ENCODE measurements at places on chromosomes 2 and 18.
A peak's percentile ranks its signal among the peaks of the same experiment; 100 is the strongest.

GRCh38 chr2:190831941-190832340, 48.7 kb upstream of the GLS start:
- DNase-seq = no peak

GRCh38 chr18:35577045-35577848, 4.3 kb upstream of the GALNT1 start:
- no peak for DNase-seq

- peak; percentile 22 for DNase-seq
Observed at GRCh38 chr2:437756-438393, 150.0 kb upstream of the ALKAL2 start.

DNA sequence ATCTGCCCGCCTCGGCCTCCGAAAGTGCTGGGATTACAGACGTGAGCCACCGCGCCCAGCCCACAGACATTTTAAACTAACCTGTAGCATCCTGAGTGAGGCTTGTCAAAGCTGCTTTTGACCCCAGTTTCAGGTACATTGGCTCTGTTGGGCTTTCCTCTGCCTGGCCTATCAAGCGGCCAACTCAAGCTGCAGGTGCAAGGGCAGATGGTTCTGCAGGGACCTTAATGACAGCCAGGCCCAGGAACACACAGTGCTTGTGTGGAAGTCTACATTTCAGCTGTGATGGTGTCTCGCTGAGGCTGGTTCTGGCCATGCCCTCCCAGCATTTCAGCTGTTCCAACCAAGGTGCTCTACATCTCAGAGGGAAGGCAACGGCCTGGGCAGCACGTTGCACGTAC, 18.4 kb downstream of the INPP4A start:
- DNase-seq = no peak

DNA sequence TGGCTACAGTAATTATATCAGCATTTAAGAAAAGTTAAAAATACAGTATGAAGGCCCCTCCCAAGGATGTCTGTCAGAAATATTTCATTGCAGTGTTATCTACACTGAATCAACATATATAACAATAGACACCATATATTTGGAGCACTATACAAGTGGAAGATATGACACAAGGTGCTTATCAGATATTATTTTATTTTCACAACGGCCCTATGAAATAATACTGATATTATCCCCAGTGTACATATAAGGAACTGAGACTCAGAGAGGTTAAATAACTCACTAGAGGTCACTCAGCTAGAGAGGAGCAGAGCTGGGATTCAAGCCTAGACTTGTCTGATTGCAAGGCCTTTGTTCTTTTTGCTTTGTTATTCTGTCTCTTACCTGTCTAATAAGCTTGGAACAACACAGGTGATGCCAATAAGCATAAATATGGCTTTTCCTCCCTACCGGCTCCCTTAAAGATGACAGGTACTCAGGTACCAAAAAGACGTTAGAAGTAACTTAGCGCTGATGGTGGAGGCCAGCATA, 4.7 kb upstream of the SLC40A1 start:
- no peak for DNase-seq

- DNase-seq = no peak
Observed at GRCh38 chr2:231900972-231901371, 25.2 kb downstream of the NPPC start.

DNA sequence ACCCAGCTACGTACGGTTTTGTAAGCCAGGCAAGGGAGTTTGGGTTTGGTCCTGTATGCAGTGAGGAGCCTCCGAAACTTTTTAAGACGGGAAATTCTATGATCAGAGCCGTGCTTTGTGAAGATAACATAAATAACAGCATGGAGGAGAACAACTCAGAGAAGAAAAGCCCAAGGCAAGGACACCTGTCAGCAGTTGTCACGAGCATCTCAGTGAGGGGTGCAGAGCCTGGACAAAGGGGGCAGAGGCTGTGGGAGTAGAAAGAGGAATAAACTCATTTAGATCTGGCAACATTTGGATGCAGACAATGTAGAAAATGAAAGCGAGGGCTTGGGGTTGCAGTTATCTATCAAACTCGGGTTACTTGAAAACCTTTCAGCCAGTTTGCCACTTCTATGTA, 64.5 kb downstream of the CAVIN2 start:
- no peak for DNase-seq

DNA sequence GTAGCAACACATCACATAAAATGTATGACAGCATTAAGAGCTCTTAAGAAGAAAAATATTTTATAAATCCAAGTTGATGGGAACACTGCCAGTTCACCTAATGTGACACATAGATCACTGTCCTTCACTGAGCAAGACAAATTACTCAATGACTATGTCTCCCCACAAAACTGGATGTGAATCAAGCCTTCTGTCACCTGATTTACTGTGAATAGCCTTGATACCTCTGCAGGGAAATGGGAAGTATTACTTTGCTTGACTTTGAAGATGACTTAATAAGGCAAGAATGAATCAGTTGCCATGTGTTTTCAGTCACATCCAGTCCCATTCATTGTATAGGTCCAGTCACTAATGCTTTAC, 94.6 kb downstream of the NYAP2 start:
- no peak for DNase-seq

GRCh38 chr18:70195014-70195614, 10.4 kb downstream of the RTTN start:
- DNase-seq = no peak

DNA sequence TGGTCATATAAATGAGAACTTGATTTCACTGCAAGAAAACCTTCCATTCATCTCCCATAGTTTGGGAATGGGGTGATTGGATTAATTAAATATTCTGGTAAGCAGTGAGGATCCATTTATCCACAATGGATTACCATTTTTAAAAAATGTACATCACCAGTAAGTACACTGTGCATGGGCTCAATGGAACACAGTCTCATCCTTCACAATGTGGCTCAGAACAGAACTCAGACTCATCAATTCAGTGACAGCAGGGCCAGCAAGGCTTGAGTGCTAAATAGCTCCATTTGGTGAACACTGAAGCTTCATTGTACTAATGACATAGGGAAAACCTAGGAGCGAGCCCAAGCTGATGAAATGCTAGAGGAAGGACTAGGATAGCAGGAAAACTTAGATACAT, 223.8 kb downstream of the CMPK2 start:
- DNase-seq = no peak

- DNase-seq = no peak
Observed at GRCh38 chr2:30155202-30155601, 8.4 kb downstream of the YPEL5 start.
